ENCODE measurements at places on chromosomes 1 and 21. TPM values are rescaled to one million over a fixed set of nuclear protein-coding genes. Genes with fewer than 3 reads are reported as not detected.
A peak's percentile ranks its signal among the peaks of the same experiment; 100 is the strongest.

- DNase-seq, result no peak
Observed at GRCh38 chr1:163365186-163365585, 43.4 kb downstream of the NUF2 start.

GRCh38 chr1:116684575-116684974 is 17.0 kb upstream of the IGSF3 start:
- no peak for DNase-seq

DNA sequence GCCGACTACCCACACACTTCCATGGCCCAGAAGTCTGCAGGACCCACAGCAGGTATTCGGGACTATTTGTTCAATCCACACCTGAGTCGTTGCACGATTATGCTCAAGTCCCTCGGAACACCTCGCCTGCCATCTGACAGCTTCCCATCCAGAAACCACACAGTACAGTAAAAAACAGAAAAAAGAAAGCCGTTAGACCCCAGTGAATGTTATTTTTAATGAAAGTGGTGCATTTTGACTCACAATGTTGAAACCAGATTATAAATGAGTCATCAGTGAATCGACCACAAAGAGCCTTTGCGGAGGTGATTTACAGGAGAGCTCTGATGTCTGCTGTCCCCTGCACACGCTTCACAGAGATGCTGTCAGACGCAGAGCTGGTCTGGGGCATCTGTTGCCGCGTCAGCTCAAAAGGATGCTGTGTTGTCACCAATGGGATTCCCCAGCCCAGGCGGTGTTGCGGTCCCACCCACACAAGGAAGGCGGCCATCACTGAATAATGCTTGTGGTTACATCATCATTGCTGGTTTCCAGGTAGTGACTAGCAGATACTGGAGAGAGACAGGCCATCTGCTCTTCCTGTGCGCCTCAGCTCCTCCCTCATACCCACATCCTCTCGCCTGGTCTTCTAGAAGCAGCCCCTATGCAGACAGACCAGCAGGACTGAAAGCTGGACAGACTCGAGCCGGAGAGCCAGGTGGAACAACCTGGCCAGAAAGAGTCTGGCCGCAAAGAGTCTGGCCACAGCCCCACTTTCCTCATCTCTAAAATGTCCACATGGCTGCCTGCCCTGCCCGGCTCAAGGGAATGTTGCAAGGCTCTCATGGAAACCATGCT is 116.8 kb downstream of the TOMM20 start:
- no peak for DNase-seq

DNA sequence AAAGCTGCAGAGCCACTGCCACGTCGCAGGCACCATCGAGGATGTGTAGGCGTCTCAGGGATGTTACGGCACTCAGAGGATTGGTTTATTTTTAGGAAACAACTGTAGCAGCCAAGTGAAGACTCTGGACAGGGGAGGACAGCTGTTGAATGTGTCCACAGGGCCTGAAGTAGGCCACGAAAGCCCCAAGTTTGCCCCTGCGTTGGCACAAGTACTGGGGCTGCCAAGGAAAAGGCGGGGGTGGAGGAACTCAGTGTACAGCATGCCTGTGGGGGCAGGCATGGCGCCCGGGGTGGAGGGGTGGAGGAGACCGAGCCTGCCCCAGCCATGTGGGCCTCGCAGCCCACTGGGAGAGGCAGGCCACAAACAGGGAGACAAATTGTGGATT is 89.7 kb downstream of the ADARB1 start:
- DNase-seq, result no peak

DNA sequence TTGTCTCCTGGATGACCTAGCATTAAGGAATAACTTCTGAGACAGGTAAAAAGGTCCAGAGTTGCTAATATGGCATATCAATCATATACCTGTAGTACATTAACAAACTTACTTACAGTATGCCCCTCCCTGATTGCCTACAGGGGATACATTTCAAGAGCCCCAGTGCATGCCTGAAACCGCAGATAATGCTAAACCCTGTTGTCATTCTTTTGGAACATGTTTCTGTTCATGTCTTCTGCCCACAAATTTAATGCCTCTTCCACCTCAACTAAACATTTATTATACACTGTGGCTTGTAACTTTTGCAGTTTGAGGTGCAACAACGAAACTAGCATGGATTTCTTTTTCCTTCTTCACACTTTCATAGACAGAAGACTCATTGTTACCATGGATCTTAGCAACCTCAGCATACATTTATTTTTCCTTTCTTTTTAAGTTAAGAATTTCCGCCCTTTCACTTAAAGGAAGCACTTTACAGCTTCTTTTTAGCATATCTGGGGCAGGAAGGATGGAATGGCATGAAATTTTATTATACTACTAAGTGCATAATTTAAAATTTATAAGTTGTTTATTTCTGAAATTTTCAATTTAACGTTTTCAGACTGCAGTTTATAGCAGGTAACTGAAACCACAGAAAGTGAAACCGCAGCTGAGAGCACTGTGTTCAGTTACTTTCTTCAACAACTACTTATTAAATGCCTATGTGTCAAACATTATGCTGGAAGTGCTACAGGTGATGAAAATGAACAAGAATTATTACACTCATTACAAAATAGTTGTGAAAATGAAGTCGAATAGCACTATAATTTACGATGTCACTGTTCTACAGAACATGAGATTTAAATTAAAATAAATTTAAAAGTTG is 25.3 kb downstream of the F13B start:
- DNase-seq, result no peak

- DNase-seq, result no peak
Observed at GRCh38 chr1:220892997-220893700, 13.9 kb downstream of the HLX start.

DNA sequence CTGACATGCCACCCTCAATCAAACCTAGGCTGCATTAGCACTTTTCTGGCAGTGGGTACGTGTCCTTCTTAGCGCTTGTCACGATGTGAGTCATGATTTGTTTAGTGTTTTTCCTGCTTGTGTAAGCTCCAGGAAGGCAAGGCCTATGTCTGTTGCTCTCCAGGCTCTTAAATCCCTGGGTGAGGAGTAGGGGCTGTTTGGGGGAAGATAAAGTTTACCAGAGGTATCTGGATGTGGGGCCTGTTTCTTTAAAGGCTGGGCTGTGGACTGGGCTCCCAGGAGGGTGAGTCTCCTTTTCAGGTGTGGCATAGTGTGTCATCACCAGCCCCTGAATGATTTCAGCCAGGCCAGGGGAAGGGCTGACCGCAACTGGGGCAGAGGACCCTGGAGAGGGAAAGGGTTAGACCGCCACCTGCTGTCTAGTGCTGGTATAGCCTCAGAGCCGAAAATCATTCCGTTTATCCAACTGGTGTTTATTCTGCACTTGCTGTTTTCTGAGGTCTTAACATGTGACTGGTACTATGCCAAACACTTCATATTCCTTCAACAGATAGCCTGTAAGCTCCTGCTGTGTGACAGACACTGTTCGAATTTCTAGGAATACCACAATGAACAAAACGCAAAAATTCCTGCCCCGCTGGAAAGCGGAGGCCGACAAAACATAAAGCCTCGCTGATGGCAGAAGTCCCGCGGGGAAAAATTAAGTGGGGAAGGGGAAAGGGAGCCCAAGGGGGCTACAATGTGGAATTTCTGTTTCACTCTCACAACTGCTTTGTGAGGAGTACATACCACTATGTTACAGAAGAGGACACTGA is 9.7 kb downstream of the SERINC2 start:
- peak; percentile 73 for DNase-seq

DNA sequence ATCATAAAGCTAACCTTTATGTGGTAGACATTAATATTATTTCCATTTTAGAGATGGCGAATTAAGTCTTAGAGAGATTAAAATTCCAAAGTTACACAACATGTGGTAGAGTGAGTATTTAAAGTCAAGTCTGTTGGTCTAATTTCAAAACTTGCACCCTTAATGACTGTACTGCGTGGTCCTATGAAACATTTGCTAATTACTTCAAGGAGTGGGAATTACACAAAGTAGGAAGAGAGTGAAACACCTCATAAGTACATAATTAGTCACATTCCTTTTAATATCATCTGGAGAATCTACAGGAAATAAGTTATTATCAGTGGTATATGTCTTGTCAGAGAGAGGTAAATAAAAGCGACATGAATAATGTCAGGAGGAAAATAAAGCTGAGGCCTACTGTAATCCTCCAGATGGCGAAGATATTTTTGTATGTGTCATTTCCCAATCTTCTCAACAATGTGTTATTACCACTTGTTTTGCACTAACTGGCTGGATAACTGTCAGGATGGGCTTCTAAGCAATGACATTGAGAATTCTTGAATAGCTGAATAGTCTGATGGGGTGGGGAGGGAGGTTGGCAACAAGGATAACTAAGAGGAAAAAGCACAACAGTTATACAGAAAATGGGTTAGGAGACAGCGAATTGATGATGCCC is 95.5 kb downstream of the TNFSF18 start:
- no peak for DNase-seq

DNA sequence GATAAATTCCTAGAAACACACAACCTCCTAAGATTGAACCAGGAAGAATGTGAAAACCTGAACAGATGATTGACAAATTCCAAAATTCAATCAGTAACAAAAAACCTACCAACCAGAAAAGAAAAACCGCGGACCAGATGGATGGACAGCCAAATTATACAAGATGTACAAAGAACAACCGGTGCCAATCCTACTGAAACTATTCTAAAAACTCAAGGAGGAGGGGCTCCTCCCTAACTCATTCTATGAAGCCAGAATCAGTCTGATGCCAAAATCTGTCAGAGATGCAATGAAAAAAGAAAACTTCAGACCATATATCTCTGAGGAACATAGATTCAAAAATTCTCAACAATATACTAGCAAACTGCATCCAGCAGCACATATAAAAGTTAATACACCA is 262.4 kb upstream of the DAB1 start:
- no peak for DNase-seq

- DNase-seq, result no peak
Observed at GRCh38 chr1:110085671-110086070, 15.2 kb upstream of the ALX3 start.

DNA sequence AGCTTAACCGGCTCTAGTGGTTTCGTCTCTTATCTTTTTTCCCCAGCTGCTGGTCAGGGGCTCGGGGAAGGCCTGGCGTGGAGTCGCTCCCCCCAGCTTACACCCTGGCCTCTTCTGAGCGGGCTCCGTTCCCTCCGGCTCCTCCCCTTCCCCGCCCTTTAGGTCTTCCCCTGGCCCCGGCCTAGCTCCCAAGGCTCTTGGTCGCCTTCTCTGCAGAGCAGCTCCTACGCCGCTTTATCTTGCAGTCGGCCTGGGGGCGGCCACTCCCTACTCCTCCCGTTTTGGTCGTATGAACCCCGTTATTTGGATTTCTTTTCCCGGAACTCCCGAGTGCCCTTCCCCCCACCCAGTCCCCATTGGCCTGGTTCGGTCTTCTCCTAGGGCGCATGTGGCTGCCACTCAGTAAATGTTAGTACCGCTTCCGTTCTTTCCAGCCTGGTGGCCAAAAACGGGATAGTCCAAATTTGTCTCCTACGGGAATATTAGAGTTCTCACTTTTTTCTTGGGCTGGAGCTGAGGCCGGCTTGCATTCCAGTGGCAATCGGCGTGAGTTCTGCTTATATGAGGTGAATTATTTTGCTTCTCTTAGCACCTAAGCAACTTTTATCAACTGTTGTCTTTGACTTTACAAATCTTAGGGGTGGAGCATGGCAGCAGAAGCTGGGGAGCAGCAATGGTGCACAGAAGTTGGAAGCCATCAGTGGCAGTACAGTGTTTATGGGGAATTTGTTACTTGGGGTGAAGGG is 467 bp downstream of the THRAP3 start:
- DNase-seq, result no peak

DNA sequence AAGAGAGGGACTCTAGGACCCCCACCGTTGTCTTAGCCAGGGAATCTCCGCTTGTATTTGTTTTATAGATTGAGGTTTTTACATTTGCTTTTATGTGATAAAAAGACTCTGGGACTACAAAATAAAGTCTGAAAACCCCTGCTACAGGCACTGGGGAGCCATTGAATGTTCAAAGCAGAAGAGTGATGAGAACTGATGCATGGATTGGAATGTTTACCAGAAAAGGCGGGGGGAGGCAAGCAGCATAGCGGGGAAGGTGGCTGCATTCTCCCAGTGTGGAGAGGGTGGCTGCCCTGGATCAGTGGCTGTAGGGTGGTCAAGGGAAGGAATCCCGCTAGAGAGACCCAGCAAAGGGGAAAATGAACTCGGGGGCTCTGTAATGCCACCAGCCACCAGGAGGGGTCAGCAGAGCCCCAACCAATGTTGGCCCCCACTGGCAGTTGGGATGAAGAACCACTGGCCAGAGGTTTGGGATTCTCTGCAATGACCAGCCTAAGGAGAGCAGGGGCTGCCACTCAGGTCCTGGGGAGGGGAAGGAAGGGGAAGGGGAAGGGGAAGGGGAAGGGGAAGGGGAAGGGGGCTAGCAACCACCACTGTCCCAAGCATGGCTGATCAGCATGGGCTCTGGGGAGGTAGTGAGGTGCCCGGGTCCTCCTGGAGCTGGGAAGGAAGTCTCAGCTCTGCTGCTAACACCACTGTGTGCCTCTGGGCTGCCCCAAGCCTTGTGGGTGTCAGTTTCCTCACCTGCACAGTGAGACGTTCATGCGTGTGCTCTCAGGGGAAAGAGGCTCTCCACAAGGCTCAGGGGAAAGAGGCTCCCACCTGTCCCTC is 19.2 kb upstream of the PEF1 start:
- DNase-seq, result peak; percentile 46

DNA sequence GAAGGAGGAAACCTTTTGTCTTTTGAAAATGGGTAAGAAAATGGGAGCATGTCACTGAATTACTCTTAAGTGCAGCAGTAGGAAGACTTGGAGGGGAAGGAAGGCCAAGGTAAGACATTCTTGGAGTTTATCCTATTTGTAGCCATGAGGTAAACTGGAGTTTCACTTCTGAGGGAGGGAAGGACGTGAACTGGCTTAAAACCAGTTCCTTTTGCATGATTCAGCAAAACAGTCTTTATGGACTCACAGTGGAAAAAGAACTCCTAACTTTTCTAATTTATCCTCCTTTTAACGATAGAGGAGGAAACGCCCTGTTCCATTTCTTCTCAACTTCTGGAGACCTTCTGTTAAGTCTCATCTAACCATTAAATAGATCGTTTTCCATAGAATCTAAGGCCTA is 2.5 kb downstream of the PRDX6 start:
- DNase-seq, result no peak

Gene FBXO2
- 12.7 TPM for total RNA-seq

Gene RGS7
- not detected for total RNA-seq

Gene DIO1
- total RNA-seq, result not detected

Gene LRIG2
- 10.9 TPM for total RNA-seq

Gene OR10J1
- total RNA-seq, result not detected

Data from left lung (tissue), 14 donors.